ENCODE measurements at places on chromosomes 7 and 10.

DNA sequence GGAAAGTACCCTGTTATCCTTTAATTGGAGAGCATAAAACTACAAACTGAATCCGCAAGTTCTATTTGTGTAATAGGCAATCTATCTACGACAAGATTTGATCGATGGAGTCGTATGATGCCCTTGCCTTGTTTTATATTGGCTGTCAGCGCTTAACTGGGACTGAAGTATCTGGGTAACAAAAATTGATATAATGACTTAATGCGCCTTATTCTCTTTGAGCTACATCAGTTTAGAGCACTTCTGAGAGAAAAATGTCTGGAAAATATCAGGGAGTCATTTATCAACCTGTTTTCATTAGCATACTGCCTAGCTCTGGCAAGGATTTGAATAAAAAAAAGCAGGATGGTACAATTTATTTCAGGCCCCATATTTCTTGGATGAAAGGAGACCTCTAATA lies 262.1 kb downstream of the LRMDA start:
- DNase-seq, result no peak

GRCh38 chr10:1575481-1576244 lies 161.7 kb downstream of the ADARB2 start:
- no peak for DNase-seq

DNA sequence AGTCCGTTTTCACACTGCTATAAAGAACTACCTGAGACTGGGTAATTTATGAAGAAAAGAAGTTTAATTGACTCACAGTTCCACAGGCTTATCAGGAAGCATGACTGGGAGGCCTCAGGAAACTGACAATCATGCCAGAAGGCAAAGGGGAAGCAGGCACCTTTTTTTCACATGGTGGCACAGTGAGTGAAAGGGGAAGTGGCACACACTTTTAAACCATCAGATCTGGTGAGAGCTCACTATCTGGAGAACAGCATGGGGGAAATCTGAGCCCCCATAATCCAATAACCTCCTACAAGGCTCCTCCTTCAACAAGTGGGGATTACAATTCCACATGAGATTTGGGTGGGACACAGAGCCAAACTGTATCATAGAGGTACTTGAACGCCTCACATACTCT lies 30.0 kb downstream of the AGR3 start:
- DNase-seq, result no peak

GRCh38 chr7:91668217-91668616 lies 212.3 kb downstream of the MTERF1 start:
- DNase-seq, result no peak

- DNase-seq, result no peak
These were observed 1.9 kb downstream of the KCTD7 start for GRCh38 chr7:66630531-66630930.

Data from NCI-H1930 (cell line).